ENCODE measurements at places on chromosomes 3 and 15.

- no peak for DNase-seq
These were observed 395.3 kb upstream of the GOLIM4 start for GRCh38 chr3:168490981-168491380.

DNA sequence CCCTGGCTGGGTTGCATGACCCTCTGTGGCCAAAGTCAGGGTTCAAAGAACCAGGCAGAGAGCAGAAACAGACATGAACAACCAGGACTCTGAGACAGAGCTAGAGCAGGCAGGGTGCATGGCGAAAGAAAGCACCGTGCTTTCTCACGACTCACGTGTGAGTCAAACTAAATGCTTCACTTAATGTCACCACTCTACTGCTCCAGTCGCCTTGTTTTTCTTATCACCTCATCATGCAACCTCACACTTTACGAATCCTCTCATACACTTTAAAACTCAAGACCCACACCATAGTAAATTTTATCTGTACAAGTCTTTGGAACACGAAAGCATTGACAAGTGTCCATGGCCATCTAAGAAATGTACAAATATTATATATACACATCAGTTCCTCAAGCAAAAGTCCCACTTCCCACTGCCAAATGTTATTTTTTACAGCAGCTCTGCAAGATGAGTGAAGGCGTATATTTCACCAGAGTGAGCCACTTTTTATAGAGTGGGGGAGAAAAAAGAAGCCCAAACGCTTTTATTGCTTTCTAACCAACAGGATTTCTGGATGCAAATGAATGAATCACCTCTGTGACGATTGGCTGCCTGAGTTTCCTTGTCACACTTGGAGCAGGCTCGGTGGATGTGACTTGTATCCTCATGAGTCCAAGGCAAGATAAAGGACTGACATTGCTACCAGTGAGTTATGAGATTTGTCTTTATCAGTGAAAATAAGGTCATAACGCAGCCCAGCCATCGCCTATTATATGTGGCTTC lies 16.0 kb upstream of the MEGF11 start:
- DNase-seq: peak; percentile 81

- DNase-seq: no peak
These were observed 7.0 kb downstream of the GNAI2 start for GRCh38 chr3:50242851-50243542.

GRCh38 chr3:109071350-109072142 lies 46.4 kb downstream of the MORC1 start:
- DNase-seq: no peak

- no peak for DNase-seq
These were observed 18.5 kb upstream of the EID1 start for GRCh38 chr15:48859426-48859825.

GRCh38 chr3:42612928-42613327 lies 12.4 kb downstream of the NKTR start:
- peak; percentile 37 for DNase-seq

GRCh38 chr3:31573036-31573779 lies 40.5 kb downstream of the STT3B start:
- DNase-seq: no peak
